ENCODE measurements at places on chromosomes 11 and 22. TPM values are rescaled to one million over a fixed set of nuclear protein-coding genes. Genes with fewer than 3 reads are reported as not detected.
A peak's percentile ranks its signal among the peaks of the same experiment; 100 is the strongest.

The MN1 gene
- 1.4 TPM for total RNA-seq

The C22orf23 gene
- total RNA-seq, result 0.36 TPM

The F2 gene
- not detected for total RNA-seq

The SLC22A12 gene
- total RNA-seq, result not detected

DNA sequence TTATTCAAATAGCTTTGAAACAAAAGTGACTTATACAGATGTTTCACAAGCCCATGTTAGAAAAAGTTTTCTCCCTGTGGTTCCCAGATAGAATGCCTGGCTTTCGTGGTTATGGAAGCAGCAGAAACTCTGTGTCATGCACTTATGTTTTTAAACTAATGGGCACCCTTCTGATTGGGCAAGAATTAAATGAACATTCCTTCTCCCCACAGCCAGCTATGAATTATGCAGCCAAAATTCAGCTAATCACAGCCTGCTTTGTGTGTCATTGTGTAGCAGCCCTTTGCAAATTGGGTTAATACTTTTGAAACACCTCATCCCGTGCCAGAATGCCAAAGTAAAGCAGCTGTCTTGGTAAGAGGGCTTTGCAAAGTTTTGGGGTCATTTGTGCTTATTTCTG is 46.9 kb downstream of the PANX1 start:
- peak; percentile 30 for DNase-seq

GRCh38 chr22:37472418-37473006 is 13.7 kb downstream of the MFNG start:
- peak; percentile 28 for DNase-seq

DNA sequence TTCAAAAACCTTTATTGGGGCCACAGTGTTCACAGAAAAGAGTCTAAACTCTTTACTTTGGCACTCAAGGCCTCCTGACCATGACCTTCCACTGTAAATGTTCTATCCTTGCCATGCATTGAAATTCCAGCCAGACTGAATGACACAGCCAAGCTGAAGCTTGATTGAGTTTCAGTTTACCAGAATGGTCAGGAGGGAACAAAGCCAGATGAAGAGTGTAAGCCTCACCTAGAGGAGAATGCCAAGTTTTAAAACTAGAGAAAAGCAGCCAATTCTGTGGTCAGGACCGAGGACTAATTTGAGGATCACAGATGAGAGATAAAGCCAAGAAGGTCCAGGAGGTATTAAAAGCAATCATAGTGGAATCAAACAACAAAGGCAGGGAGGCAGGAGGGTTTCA is 215.3 kb downstream of the KCNA4 start:
- DNase-seq, result no peak

GRCh38 chr11:43503417-43503816 is 144.7 kb downstream of the TTC17 start:
- no peak for DNase-seq

DNA sequence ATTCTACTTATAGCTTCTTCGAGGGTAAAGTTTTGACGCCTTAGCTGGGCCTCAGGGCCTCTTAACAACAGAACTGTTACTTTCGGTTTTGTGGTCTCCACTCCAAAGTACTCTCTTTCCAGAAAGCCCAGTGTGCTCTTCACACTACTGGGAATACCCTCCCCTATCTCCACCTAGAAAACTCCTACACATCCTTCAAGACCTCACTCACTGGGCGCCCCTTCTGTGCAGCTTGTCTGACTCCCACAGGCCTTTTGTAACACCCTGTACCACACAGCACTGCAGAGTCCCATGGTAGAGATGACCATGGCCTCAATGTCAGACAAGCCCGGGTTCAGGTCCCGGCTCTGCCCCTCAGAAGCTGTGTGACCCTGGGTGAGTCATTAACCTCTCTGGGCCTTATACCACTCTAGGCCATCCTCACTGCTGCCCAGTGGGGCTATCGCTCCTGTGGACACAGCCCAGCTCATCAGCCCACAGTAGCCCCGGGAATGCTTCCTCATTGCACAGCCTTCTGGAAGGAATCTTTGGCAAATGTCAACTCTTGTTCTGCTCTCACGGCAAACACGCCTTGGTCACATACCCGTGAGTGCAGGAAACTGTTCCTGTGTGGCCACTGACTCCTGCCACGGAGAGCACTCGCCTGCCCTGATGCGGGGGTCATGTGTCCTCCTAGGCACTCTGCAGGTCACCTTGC is 51.4 kb downstream of the SHISAL1 start:
- no peak for DNase-seq

- no peak for DNase-seq
These were observed 339.5 kb upstream of the CADM1 start for GRCh38 chr11:115843685-115844084.

GRCh38 chr11:128328955-128329551 is 258.3 kb downstream of the ETS1 start:
- no peak for DNase-seq

- no peak for DNase-seq
These were observed 3.8 kb downstream of the NADSYN1 start for GRCh38 chr11:71456831-71457230.

GRCh38 chr22:33418484-33418883 is 360.3 kb upstream of the SYN3 start:
- DNase-seq, result no peak

- peak; percentile 38 for DNase-seq
These were observed 122.6 kb upstream of the SORL1-AS1 start for GRCh38 chr11:121575250-121575962.

- no peak for DNase-seq
These were observed 1083.1 kb downstream of the LRRC4C start for GRCh38 chr11:40376331-40376730.

- DNase-seq, result peak; percentile 64
These were observed 29.9 kb downstream of the ALG9 start for GRCh38 chr11:111841370-111842053.
